ENCODE measurements at places on chromosomes 2 and 18. TPM values are rescaled to one million over a fixed set of nuclear protein-coding genes. Genes with fewer than 3 reads are reported as not detected.

Gene KCNG3
- polyA plus RNA-seq = 2.8 TPM

Gene GKN2
- not detected for polyA plus RNA-seq

Gene GPR39
- polyA plus RNA-seq = 0.55 TPM

Gene HOXD10
- polyA plus RNA-seq = not detected

Gene RAB10
- polyA plus RNA-seq = 48.2 TPM

Gene GCG
- polyA plus RNA-seq = not detected

Gene TUBA4B
- polyA plus RNA-seq = 0.22 TPM

Gene PRKAG3
- not detected for polyA plus RNA-seq

Gene FOXI3
- polyA plus RNA-seq = not detected

Gene GBX2
- not detected for polyA plus RNA-seq

Gene ING5
- 71.9 TPM for polyA plus RNA-seq

Gene COPS7B
- 62.7 TPM for polyA plus RNA-seq

Gene PGAP1
- 2.9 TPM for polyA plus RNA-seq

Gene SLC40A1
- polyA plus RNA-seq = 21.4 TPM

Gene FTCDNL1
- 0.65 TPM for polyA plus RNA-seq

Gene REG3G
- polyA plus RNA-seq = not detected

Gene HADHA
- 102 TPM for polyA plus RNA-seq

Gene REG1B
- not detected for polyA plus RNA-seq

Gene NEURL3
- 0.48 TPM for polyA plus RNA-seq

Gene EFHD1
- polyA plus RNA-seq = not detected

Gene INPP5D
- 16.1 TPM for polyA plus RNA-seq

Gene CMPK2
- polyA plus RNA-seq = 0.04 TPM

Gene CHRND
- polyA plus RNA-seq = 0.18 TPM

Gene DSG4
- 0.07 TPM for polyA plus RNA-seq

Gene FEV
- polyA plus RNA-seq = not detected

Gene CYP20A1
- 9.6 TPM for polyA plus RNA-seq

Gene RTP5
- not detected for polyA plus RNA-seq

Gene COL4A4
- polyA plus RNA-seq = not detected

Gene TMEM200C
- polyA plus RNA-seq = not detected

Gene NCKAP1
- polyA plus RNA-seq = 59.0 TPM

Gene PELI1
- 16.2 TPM for polyA plus RNA-seq

Gene TEX44
- not detected for polyA plus RNA-seq

Gene STPG4
- polyA plus RNA-seq = 0.20 TPM

Gene FER1L5
- polyA plus RNA-seq = 0.08 TPM

Gene AFTPH
- 22.6 TPM for polyA plus RNA-seq

Gene VAMP5
- polyA plus RNA-seq = 56.7 TPM

Gene SIX2
- not detected for polyA plus RNA-seq

Gene ZFP36L2
- 12.5 TPM for polyA plus RNA-seq

Gene C2orf92
- polyA plus RNA-seq = 5.0 TPM

Gene SERPINB4
- not detected for polyA plus RNA-seq

Gene CHST9
- polyA plus RNA-seq = 3.2 TPM

Gene ANO7
- polyA plus RNA-seq = 4.9 TPM

Gene CHRNA1
- not detected for polyA plus RNA-seq

Gene SP140
- 0.57 TPM for polyA plus RNA-seq

Gene CHPF
- 111 TPM for polyA plus RNA-seq

Gene LIMS2
- 1.9 TPM for polyA plus RNA-seq

Gene CHRNG
- polyA plus RNA-seq = not detected

Gene SNED1
- polyA plus RNA-seq = 0.35 TPM

Gene FBXO15
- 0.12 TPM for polyA plus RNA-seq

Gene BMP10
- not detected for polyA plus RNA-seq

Gene IL36G
- not detected for polyA plus RNA-seq

Gene GALM
- polyA plus RNA-seq = 60.3 TPM

Gene MSTN
- 0.04 TPM for polyA plus RNA-seq

Gene FSHR
- polyA plus RNA-seq = not detected

Gene PLEKHA3
- 8.6 TPM for polyA plus RNA-seq

Gene PRSS56
- polyA plus RNA-seq = not detected

Gene EMX1
- 0.62 TPM for polyA plus RNA-seq

Gene SERPINB7
- not detected for polyA plus RNA-seq

Gene ALPP
- not detected for polyA plus RNA-seq

Measured in HepG2 (cell line).